Endothelial cell (in vitro differentiated cells): ENCODE measurements at places on chromosomes 12 and 14. TPM values are rescaled to one million over a fixed set of nuclear protein-coding genes. Genes with fewer than 3 reads are reported as not detected.

The FAM181A gene
- not detected for total RNA-seq

The XRCC3 gene
- 10.2 TPM for total RNA-seq

The EPYC gene
- not detected for total RNA-seq

The RPL10L gene
- not detected for total RNA-seq

The MDGA2 gene
- 8.1 TPM for total RNA-seq

The IGF1 gene
- 3.4 TPM for total RNA-seq

The OR10G2 gene
- total RNA-seq = not detected

The ESRRB gene
- 0.08 TPM for total RNA-seq

The CACNA1C gene
- 11.1 TPM for total RNA-seq

The KRT82 gene
- total RNA-seq = not detected

The ITGB7 gene
- total RNA-seq = 0.56 TPM

The CLEC1B gene
- not detected for total RNA-seq

The STAC3 gene
- 3.3 TPM for total RNA-seq

The MYH6 gene
- 1.6 TPM for total RNA-seq

The GLS2 gene
- total RNA-seq = 0.21 TPM

The GPR84 gene
- 0.41 TPM for total RNA-seq
